Stimulated activated naive CD4-positive, alpha-beta T cell treated with Interleukin-2 at 50 U/mL for 16 hours (primary cell): ENCODE measurements at places on chromosomes 2 and 18.
A peak's percentile ranks its signal among the peaks of the same experiment; 100 is the strongest.

DNA sequence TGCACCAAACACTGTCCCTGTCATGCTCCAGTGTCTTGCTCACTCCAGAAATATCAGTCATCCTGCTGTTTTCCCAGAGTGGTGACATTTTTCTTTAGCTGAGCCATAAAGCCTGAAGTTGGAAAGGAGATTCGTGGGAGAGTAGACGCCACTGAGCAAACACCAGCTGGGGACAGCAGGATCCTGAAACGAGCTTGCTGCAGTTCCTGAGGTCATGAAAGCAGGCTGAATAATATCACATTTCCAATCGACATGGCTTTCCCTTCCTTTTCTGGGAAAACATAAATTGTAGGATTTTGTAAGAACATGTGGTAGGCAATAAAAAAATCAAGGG, 276.4 kb downstream of the CDCA7 start:
- DNase-seq = no peak

- no peak for DNase-seq
Observed at GRCh38 chr18:4020026-4020425, 435.1 kb downstream of the DLGAP1 start.

DNA sequence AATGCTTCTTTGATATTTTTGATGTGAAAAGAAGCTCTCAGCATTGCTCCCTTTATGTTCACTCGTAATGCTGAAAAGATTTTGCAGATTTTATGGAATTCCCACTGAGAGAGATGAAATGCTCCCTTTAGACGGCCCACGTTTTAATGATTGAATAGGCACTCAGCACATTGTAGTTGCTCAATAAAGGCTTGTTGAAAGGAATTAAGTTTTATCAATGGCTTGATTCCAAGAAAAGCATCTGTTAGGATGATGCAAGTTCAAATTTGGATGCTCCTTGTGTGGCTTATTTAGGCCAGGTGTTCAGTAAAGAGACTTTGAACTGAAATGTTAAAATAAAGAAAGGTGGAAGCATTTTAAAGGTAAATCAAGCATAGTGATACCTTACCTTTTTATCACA, 725.1 kb downstream of the EPHA4 start:
- no peak for DNase-seq

DNA sequence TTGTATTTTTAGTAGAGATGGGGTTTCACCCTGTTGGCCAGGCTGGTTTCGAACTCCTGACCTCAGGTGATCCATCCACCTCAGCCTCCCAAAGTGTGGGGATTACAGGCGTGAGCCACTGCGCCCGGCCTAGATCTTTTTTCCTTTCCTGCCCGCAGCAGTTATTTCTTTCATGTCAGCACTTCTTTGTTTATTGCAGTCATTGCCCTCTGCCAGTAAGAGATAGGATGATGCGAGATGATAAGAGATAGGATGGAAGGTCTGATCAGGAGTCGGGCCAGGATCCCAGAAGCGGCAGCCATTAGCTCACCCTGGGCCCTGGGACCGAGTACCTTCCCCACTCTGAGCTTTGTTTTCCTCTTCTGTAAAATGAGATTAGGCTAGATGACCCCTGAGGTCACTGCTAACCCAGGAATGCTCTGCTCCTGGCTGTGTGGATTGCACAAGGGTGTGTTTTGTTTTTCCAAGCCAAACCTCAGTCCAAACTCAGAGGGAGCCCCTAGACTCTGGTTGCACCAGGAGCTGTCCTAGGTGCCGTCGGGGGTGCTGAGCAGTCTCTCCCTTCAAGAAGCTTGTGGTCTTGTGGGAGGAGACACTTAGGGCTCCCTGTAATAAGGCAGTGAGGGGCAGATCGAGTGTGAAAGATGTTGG, 63.3 kb downstream of the LPIN1 start:
- no peak for DNase-seq

DNA sequence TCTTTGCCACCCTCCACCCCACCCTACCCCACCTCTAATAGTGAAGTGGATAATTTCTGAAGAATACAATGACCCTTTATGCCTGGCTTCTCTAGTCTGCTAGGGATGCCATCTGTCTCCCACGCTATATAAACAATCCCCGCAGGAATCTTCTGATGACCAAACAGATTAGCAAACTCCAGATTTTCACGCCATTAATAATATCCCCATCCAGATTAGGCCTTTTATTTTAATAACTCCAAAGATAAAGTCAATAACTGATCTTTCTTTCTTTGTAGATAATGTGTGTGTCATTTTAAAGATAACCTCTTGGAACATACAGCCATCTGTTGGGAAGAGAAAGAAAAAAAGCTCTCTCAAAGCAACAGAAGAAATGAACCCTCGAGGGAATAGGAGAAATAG, 47.9 kb upstream of the CCDC150 start:
- DNase-seq = no peak

GRCh38 chr2:223166983-223167650, 115.1 kb downstream of the KCNE4 start:
- no peak for DNase-seq

DNA sequence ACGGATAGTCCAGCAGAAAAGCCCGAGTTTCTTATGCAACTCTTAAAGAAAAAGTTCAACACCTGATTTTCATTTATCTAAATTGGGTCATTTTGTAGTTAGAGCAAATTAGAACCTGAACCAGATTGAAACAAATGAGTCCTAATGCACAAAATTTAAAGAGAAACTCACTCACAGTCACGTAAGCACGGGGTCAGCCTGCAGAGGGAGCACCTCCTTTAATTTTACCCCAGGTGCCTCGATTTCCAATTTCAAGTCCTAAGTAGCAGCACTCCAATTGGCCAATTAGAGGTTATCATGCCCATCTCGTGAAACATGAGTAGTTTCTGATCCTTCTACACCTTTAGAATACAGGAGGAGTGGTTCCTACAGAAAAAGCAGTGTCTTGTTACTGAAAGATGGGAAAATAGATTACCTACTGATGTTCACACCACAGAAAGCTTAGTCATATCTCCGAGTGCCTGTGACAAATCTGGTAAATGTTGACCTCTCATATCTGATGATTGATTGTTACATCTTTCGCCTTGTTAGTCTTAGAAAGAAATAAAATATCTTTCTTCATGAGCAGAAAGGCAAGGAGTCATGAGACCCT, 1929.8 kb upstream of the LRRTM1 start:
- DNase-seq = no peak

DNA sequence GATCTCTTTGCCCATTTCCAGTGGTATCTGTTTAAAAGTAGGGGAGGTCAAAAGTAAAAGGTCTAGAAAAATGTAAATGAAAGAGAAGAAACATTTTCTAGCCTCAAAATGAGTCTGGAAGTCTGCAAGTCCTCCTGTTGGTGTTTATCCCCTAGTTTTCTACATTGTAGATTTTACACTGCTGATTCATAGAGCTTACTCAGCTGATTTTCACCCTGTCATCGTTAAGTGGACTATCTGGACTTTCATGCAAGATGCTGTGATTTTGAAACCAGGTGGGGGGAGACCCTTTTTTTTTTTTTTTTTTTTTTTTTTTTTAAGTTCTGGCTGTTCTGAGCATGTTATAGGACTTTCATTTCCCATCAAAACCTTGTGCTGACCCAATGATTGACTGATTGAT, 10.3 kb downstream of the HOXD3 start:
- no peak for DNase-seq

- DNase-seq = no peak
Observed at GRCh38 chr2:172177996-172178395, 75.3 kb upstream of the DLX2 start.

DNA sequence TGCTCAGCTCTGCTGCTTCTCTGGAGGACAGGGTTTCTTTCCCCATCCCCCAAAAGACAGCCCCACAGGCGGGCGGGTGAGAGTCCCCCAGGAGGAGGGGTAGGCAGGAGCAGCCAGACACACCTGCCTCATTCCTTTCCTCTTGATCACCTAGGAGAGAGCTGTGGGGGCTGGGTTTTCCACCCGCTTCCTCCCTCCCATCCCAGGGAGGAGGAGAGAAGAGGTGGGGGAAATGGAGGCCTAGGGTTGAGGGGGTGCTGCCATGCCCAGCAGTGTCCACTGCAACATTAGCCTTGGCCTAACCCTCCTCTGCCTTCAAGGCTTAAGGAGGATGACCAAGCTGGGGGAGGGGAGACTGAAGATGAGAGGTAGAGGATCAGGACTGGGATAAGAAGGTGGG, 14.7 kb downstream of the WNT10A start:
- no peak for DNase-seq

DNA sequence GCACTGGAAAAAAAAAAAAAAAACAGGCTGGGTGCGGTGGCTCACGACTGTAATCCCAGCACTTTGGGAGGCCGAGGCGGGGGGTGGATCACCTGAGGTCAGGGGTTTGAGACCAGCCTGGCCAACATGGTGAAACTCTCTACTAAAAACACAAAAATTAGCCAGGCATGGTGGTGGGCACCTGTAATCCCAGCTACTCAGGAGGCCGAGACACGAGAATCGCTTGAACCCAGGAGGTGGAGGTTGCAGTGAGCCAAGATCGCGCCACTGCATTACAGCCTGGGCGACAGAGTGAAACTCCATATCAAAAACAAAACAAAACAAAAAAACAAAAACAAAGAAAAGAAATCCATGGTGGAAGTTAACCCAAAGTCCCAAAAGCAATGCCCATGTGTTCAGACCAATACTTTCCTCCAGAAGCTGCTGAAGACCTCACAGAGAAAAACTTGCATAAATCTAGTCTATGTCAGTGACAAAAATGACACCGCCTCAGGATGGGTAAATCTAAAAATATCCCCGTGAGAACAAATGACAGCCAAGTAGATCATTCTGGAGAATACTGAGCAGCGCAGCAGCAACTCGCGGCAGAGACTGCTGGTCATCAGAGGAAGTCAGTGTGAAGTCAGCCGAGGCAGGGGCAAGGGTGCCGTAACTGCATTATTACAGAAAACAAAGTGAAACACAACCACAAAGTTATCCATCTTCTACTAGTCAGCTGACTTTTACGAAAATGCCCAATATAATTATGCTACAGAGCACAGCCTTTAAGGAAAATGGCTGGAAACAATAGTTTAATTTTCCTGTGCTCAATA, 41.0 kb downstream of the LPIN2 start:
- DNase-seq = peak; percentile 70

GRCh38 chr18:59359576-59359952, 499 bp upstream of the LMAN1 start:
- no peak for DNase-seq

- no peak for DNase-seq
Observed at GRCh38 chr2:8251856-8252255, 430.0 kb upstream of the ID2 start.

- DNase-seq = no peak
Observed at GRCh38 chr2:121288454-121289231, 3.6 kb upstream of the TFCP2L1 start.

- no peak for DNase-seq
Observed at GRCh38 chr18:79755496-79756142, 42.1 kb upstream of the KCNG2 start.

GRCh38 chr2:127688405-127688804, 12.9 kb upstream of the SFT2D3 start:
- DNase-seq = no peak

DNA sequence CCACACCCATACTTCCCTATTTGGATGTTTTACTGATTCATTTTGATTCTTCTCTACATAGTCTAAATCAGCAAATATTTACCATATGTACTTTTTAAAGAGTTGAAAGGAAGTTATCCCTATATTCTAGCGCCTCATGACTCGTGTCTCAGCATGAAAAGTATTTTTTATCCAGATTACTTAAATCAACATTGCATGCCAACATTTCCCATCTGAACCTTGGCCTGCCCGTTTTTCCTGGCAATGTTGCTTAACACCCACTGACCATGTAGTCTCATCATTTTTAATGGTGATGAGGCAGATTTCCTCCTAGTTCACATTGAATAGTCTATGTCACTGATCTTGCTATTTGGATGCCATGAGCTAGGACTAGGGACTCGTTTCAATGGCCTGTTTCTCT, 13.2 kb upstream of the SCYGR5 start:
- DNase-seq = no peak

DNA sequence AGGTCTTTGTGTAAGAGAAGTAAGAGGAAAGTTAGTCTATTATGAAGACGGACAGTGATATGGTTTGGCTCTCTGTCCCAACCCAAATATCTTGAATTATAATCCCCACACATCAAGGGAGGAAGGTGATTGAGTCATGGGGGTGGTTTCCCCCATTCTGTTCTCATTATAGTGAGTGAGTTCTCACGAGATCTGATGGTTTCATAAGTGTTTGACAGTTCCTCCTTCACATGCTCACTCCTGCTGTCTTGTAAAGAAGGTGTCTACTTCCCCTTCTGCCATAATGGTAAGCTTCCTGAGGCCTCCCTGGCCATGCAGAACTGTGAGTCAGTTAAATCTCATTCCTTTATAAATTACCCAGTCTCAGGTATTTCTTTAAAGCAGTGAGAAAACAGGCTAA, 67.6 kb downstream of the NEURL3 start:
- DNase-seq = no peak

DNA sequence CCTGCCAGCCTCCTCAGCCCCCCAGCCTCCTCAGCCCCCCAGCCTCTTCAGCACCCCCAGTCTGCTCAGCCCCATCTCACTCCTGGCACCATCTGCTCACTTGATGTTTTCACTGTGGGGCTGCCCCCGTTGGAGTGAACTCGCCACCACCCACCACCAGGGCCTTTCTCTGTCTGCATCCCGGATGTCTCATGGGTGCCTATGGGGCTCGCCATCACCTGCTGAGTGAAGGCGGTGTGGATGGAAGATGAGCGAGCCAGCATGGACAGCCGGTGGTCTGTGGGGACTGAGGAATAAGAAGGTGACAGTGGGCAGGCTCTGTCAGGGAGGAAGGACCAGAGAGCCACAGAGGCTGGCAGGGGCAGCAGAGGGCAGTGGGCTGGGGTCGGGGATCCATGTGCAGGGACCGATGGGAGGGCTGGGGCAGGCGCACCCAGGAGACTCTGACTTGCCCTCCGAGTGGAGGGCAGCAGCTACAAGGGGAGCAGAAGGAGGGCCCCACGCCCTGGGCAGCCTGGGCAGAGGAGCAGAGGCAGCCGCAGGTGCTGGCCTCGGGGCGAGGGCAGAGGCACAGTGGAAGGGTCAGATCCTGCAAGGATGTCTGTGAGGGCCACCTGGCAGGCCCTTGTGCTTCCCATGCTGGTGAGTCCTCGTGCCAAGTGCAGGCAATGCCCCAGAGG, 74.7 kb upstream of the ODC1 start:
- no peak for DNase-seq

- no peak for DNase-seq
Observed at GRCh38 chr2:15176604-15177003, 384.5 kb downstream of the NBAS start.

DNA sequence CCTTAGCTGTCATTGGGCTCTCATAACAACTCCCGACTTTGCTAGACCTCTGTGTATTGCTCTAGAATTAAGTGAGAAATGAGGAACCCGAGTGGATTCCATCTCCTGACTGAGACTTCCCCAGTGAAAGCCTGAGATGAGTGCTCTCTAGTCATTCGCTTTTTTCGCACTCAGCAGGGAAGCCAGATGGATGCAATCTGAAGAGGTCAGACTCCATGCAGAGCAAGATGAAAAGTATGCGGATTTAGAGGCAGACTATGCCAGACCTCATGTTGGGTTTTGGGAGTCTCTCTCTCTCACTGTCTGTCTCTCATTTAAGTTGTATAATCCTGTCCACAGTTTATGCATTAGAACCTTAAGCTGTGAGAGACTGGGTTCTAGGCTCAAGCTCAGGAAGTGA, 88.6 kb downstream of the SLC5A7 start:
- no peak for DNase-seq
